ENCODE measurements at places on chromosomes 7 and 10. TPM values are rescaled to one million over a fixed set of nuclear protein-coding genes. Genes with fewer than 3 reads are reported as not detected.

The IFIT3 gene
- 24.2 TPM for total RNA-seq

The HKDC1 gene
- total RNA-seq, result 0.10 TPM

The CDC14C gene
- total RNA-seq, result not detected

The MICALL2 gene
- total RNA-seq, result 28.2 TPM

The PRKG1 gene
- total RNA-seq, result 12.9 TPM

The GDF2 gene
- total RNA-seq, result not detected

The TMEM236 gene
- total RNA-seq, result 3.0 TPM

The MLXIPL gene
- 91.5 TPM for total RNA-seq

The JCAD gene
- 31.7 TPM for total RNA-seq

The FLNC gene
- total RNA-seq, result 16.2 TPM

The SYT15 gene
- 6.3 TPM for total RNA-seq

The FOXI2 gene
- total RNA-seq, result not detected

The CUZD1 gene
- 0.51 TPM for total RNA-seq

The LBX1 gene
- 0.10 TPM for total RNA-seq

The ATOH7 gene
- not detected for total RNA-seq

The HYCC1 gene
- 70.5 TPM for total RNA-seq

The CRYGN gene
- total RNA-seq, result 1.5 TPM

The OIT3 gene
- total RNA-seq, result not detected

The ATRNL1 gene
- total RNA-seq, result 0.74 TPM

The DIP2C gene
- total RNA-seq, result 38.5 TPM
